ENCODE measurements at places on chromosomes 2 and 18. TPM values are rescaled to one million over a fixed set of nuclear protein-coding genes. Genes with fewer than 3 reads are reported as not detected.
A peak's percentile ranks its signal among the peaks of the same experiment; 100 is the strongest.

The TP53I3 gene
- total RNA-seq, result 5.1 TPM

The LOXHD1 gene
- not detected for total RNA-seq

The PIEZO2 gene
- total RNA-seq, result 8.9 TPM

GRCh38 chr18:47261902-47262300 is 10.4 kb upstream of the SKOR2 start:
- DNase-seq, result no peak

- no peak for DNase-seq
Measured at GRCh38 chr2:144796936-144797335, 277.0 kb upstream of the ZEB2 start.

- DNase-seq, result no peak
Measured at GRCh38 chr2:10987861-10988260, 76.1 kb downstream of the KCNF1 start.

GRCh38 chr18:47260924-47261701 is 9.7 kb upstream of the SKOR2 start:
- DNase-seq, result no peak

DNA sequence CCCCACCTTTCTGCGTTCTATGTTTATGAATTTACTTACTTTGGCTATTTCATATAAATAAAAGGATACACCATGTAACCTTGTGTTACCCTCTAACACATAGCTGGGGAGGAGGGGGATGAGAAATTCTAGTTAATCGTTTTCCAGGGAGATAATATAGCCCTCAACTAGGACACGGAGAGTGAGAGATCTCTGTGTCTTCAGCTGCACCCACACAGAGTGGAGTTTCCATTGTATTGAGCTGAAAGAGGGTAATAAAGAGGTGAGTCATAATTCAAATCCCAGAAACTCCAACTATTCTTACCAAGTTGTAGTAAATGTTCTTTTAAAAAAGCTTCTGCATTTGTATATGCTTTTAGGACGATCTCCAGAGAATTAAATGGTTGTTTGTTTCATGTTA is 110.1 kb upstream of the SULT1C3 start:
- DNase-seq, result no peak

The SOWAHC gene
- total RNA-seq, result 2.7 TPM

GRCh38 chr2:20288642-20289340 is 61.9 kb downstream of the PUM2 start:
- no peak for DNase-seq

The GPAT2 gene
- total RNA-seq, result not detected

DNA sequence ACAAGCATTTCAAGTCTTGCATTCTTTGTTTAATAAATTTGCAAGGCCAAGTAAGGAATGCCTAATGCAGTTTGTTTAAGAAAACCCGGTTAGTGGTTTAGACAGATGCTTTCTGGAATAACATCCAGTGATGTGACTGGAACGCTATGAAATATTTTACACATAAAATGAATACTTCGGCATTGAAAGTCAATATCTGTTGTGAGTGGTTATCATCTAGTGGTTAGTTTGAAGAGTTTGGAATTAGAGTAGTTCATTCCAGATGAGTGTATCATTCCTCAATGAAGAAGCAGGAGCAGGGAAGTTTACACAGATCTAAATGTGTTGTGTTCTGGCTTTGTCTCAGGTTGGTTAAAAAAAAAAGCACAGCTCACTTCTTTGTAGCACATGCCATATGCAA is 608.0 kb upstream of the PIK3C3 start:
- DNase-seq, result peak; percentile 39

The ARHGAP25 gene
- 0.56 TPM for total RNA-seq

The HOXD13 gene
- 3.1 TPM for total RNA-seq

The LONRF2 gene
- 1.2 TPM for total RNA-seq

- DNase-seq, result no peak
Measured at GRCh38 chr2:98697651-98698337, 33.1 kb downstream of the MGAT4A start.

DNA sequence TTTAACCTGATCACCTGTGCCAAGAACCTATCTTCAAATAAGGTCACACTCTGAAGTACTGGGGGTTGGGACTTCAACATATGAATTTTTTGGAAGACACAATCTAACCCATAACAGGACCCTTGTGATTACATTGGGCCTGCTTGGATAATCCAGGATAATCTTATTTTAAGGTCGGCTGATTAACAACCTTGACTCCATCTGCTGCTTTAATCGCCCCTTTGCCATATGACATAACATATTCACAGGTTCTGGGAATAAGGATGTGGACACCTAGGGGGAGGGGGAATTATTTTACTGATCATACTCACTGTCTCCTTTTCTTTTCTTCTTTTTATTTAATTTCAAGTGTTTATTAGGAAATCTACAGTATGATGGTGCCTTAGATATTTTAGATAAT is 34.8 kb downstream of the CDH20 start:
- no peak for DNase-seq

GRCh38 chr2:127448526-127448925 is 30.3 kb downstream of the PROC start:
- no peak for DNase-seq
